ENCODE measurements at places on chromosomes 11 and 22. TPM values are rescaled to one million over a fixed set of nuclear protein-coding genes. Genes with fewer than 3 reads are reported as not detected.

DNA sequence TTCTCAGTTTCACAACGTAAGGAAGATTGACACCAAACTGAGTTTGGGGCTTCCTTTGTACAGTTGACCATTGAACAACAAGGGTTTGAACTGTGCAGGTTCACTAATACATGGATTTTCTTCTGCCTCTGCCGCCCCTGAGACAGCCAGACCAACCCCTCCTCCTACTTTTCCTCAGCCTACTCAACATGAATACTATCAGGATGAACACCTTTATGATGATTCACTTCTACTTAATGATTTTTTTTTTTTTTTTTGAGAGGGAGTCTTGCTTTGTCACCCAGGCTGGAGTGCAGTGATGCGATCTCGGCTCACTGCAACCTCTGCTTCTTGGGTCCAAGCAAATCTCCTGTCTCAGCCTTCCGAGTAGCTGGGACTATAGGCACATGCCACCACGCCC, 14.6 kb downstream of the RBM4 start:
- DNase-seq: no peak

- DNase-seq: no peak
Measured at GRCh38 chr11:80838153-80838552, 1397.3 kb upstream of the TENM4 start.

GRCh38 chr22:37167981-37168647, 18.4 kb upstream of the IL2RB start:
- DNase-seq: peak; percentile 47

Gene OR5B21
- not detected for polyA plus RNA-seq

DNA sequence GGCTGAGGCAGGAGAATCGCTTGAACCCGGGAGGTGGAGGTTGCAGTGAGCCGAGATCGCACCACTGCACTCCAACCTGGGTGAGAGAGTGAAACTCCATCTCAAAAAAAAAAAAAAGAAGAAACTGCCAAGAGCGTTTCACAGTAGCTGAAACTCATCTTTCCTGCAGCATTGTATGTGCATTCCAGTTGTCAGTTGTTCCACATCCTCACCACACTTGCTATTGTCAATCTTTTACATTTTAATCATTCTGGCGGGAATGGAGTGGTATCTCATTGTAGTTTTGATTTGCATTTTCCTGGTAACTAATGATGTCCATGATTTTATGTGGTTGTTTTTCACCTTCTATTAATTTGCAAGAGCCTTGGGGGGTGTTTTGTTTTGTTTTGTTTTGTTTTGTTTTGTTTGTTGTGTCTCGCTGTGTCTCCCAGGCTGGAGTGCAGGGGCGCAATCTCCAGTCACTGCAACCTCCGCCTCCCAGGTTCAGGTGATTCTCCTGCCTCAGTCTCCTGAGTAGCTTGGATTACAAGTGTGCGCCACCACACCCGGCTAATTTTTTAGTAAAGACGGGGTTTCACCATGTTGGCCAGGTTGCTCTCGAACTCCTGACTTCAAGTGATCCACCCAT, 8.1 kb upstream of the GNB1L start:
- DNase-seq: no peak

Gene PRDX5
- 302 TPM for polyA plus RNA-seq

Gene VWCE
- 1.6 TPM for polyA plus RNA-seq

Gene NXPE4
- 0.07 TPM for polyA plus RNA-seq

- no peak for DNase-seq
Measured at GRCh38 chr11:123034597-123034996, 27.3 kb downstream of the HSPA8 start.

GRCh38 chr11:83768489-83768888, 482.3 kb upstream of the CCDC90B start:
- no peak for DNase-seq

Gene AMOTL1
- polyA plus RNA-seq: 4.8 TPM

DNA sequence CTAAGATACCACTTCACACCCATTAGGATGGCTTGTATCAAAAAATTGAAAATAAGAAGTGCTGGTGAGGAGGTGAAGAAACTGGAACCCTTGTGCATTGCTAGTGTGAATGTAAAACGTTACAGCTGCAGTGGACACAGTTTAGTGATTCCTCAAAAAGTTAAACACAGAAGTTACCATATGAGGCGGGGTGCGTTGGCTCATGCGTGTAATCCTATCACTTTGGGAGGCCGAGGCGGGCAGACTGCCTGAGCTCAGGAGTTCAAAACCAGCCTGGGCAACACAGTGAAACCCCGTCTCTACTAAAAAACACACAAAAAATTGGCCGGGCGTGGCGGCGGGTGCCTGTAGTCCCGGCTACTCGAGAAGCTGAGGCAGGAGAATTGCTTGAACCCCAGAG, 43.5 kb downstream of the SGSM3 start:
- peak; percentile 79 for DNase-seq

DNA sequence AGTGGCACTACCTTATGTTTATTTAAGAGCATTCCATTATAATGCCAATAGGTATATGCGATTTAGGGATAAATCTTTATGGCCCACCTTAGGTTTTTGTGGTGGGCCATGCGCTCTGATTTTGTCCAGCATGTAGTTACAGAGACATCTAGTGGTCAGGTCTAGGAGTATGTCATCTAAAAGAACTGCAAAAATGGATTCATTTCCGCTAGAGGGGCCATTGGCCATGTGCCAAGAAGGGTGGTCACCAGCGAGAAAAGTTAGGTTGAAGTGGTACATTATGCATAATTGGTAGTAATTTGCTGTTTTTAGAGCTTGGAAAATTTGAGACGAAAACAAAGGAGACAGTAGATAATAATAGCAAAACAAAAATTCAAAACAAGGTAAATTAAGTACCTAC, 27.7 kb downstream of the LRRC4C start:
- no peak for DNase-seq

DNA sequence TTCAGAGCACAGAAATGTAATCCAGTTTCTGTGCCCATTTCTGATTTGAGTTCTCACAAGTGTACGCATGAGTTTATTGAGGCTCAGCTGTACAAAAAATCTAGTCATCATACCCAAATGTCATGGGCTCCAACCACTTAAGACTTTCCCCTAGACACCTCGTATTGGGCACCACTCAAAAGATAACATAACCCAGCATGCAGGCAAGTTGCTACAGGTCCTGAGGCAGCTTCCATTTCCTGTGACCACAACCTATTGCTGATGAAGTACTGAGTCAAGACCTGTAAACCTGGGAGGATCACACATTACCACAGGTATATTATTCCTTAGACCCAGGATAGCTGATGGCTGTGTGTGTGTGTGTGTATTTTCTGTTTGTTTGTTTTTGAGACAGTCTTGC, 95.2 kb downstream of the MRTFA start:
- no peak for DNase-seq

Gene NCAM1
- 0.41 TPM for polyA plus RNA-seq

Gene CBX6
- polyA plus RNA-seq: 11.3 TPM

- no peak for DNase-seq
Measured at GRCh38 chr11:44031549-44031948, 16.2 kb upstream of the ACCSL start.

Gene AGBL2
- polyA plus RNA-seq: 2.9 TPM

- DNase-seq: no peak
Measured at GRCh38 chr22:45120440-45120839, 43.3 kb upstream of the NUP50 start.

- DNase-seq: no peak
Measured at GRCh38 chr11:129894278-129895125, 876 bp downstream of the NFRKB start.

DNA sequence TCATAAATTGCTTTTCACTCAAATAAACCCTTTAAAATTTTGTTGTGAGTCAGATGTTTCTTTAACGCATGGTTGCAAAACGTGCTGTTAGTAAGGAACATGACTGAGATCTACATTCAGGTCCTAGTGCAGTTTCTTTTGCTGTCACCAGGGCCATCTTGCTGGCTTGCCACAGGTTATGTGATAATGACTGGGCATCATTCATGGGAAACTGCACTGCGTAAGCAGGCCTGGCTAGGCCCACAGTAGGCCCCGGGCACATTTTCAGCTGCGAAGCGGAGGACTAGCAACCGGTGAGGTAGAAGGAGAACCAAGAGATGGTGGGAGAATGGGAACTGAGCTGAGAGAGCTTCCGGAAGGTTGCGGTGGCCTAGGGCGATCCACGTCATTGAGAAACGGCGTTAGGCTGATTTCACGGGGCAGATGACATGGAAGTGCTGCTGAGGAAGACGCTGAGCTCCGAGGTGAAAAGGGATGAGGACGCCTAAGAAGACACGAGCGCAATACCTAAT, 3.2 kb upstream of the KLHDC7B start:
- DNase-seq: peak; percentile 90

DNA sequence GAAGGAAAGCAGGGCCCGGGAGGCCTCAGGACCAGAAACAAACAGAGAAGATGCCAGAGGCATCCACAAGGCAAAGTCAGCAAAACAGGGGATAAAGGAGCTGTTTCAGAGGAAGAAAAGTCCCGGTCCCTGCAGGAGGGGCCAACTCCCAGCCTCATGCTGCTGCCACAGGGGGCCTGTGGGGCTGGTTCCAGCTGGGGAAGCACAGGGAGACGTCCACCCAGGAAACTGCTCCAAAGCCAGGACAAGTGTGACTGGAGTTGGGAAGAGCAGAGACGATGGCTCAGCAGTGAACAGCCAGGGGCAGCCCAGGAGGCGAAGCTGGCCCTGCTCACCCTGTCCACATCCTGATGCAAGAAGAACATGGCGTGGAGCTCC, 454.4 kb downstream of the BRD1 start:
- DNase-seq: peak; percentile 41

Gene CCDC82
- 38.0 TPM for polyA plus RNA-seq

DNA sequence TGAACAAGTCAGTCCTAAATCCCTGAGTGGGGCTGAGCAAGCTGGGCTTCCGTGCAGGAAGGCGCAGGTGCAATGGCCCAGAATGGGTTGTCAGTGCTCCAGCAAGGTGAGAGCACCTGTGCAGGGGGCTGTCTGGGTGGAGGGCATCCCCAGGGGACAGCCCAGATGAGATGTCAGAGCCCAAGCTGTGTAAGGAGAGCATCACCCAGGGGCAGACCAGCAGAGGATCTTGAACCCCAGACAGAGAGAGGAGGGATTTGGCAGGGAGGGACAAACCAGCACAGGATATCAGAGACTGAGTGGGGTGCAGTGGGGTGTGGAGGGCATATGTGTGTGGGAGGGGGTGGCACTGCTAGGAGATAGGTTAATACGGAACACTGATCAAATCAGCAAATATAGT, 114.9 kb upstream of the TMEM45B start:
- no peak for DNase-seq

GRCh38 chr22:44622679-44623078, 79.3 kb upstream of the PRR5 start:
- DNase-seq: peak; percentile 73

Gene GLYAT
- not detected for polyA plus RNA-seq

DNA sequence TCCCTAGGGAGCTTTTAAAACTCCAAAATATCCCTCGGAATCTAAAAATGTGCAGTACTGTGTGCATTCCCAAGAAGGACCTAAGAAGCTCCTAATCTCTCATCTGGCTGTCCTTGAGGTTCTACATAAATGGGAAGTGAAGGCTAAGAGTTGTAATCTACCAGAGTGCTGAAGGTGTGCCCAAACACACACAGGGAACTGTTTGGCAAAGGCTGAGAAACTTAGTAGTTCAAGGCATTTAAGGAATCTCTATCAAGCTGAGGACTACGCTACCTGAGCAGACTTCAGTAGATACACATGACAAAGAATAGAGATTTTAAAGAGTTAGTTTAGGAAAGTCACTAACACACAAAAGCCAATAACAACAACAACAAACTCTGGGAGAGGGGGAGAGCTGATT, 71.1 kb downstream of the TTC28 start:
- DNase-seq: no peak
